Neural crest cell (in vitro differentiated cells): ENCODE measurements at places on chromosomes 13 and 19.
A peak's percentile ranks its signal among the peaks of the same experiment; 100 is the strongest.

DNA sequence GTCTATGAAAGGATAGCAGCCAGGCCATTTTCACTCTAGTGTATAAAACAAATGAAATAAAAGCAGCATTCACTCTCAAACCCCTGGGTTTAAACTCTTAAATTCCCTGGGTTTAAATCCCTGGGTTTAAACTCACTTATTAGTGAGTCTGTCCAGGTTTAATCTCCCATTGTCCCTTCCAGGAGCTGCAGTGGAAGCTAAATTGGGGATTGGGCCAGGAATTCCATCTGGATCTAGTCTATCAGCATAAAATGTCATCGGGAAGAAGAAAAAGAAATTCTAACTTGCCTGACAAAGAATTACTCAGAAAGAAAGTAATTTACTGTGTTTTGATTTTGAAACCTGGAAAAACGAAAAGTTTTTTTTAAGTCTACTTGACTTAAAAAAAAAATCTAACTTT is 54.8 kb downstream of the FRY start:
- no peak for DNase-seq
- no peak overlapping the region for H3K27ac ChIP-seq
- no peaks in the 10 kb centered on the region for H3K27me3 ChIP-seq
- no peaks in the 10 kb centered on the region for H3K36me3 ChIP-seq
- H3K4me1 ChIP-seq = peaks cover 10% of the 10 kb centered on the region

DNA sequence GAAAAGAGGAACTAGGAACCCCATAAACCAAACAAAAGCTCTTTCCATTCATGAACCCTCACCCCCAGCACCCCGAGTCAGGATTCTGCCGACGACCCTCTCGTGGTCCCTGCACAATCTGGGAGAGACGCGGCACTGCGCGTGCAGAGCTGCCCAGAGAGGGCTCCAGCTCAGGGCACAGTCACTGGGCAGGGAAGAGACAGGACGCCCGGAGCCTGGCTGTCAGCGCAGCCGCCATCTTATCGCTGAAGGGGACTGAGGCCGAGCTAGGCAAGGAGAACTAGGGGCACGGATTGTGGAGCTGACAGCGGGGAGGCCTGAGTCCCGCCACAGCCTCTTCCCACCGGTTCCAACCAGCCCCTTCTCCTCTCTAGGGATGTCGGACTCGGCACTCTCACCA is 349 bp downstream of the ZNF98 start:
- DNase-seq = no peak
- H3K4me1 ChIP-seq = no peaks in the 10 kb centered on the region
- no peak overlapping the region for H3K27ac ChIP-seq
- peaks cover 9% of the 10 kb centered on the region for H3K36me3 ChIP-seq

- H3K27ac ChIP-seq = peak within 1 kb of the TSS; percentile 75
- no peaks in the 10 kb centered on the region for H3K4me1 ChIP-seq
- H3K36me3 ChIP-seq = no peaks in the 10 kb centered on the region
- no peak for DNase-seq
- H3K27me3 ChIP-seq = peaks cover 66% of the 10 kb centered on the region
- peak within 1 kb of the TSS; percentile 76 for H3K4me3 ChIP-seq
These were observed at the start of gene STXBP2 for GRCh38 chr19:7636691-7637373. STXBP2 (plus strand) TSS chr19:7637110; CDS start chr19:7637150, 40 bp downstream.

DNA sequence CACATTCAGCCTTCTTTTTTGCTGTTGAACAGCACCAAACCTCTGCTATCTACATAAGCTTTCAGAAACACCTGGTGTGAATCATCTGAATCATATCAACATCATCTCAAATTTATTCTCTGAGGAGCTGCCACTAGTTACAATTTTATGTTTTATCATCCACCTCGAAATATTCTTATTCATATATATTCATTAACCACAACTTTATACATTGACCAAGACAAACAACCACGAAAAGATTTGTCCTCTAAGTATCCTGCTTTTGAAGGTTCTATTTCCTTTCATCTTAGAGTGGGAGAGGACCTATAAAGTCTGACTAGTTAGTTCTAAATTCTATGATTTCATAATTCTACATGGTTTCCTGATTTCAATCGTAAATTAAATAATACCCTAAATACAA is 18.9 kb downstream of the ESD start:
- H3K4me3 ChIP-seq = no peak overlapping the region
- peaks cover 10% of the 10 kb centered on the region for H3K36me3 ChIP-seq
- no peak overlapping the region for H3K27ac ChIP-seq

GRCh38 chr19:5489551-5489950 is 34.3 kb downstream of the ZNRF4 start:
- peak overlapping the region; percentile 50 for H3K27ac ChIP-seq
- H3K4me3 ChIP-seq = no peak overlapping the region
- peaks cover 54% of the 10 kb centered on the region for H3K27me3 ChIP-seq
- no peak for DNase-seq
- no peaks in the 10 kb centered on the region for H3K36me3 ChIP-seq
- peaks cover 35% of the 10 kb centered on the region for H3K4me1 ChIP-seq
